ENCODE measurements at places on chromosomes 2 and 18. TPM values are rescaled to one million over a fixed set of nuclear protein-coding genes. Genes with fewer than 3 reads are reported as not detected.

GRCh38 chr18:51361130-51361860, 163.8 kb upstream of the MEX3C start:
- DNase-seq, result no peak

- DNase-seq, result no peak
Observed at GRCh38 chr2:149826471-149827125, 239.0 kb upstream of the MMADHC start.

DNA sequence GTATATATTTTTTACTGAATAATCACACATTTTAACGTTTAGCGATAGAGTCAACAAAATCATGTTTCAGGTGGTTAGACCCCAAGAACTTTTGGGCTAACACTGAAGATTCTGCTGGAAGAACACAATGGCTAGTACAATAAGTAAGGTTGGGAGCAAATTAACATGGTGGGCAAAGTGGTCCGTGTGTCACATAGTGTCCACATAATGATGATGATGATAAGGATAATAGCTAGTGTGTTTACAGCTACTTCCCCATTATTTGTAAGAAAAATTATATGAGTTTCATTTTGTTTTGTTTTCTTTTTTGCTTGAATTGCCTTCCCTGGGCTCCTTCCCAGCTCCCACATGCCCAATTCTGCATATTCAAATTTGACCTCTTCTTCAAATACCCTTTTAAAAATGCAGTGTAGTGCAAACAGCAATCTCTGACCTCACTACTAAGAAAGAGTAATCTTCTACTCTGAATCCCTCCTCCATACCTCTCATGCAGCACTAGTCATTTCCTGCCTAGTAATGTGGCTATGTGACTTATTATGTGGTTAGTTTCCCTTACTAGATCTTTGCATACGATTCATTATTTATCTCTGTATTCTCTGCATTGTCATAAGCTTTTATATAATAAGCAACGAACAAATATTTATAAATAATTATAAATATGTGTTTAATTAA, 16.9 kb upstream of the VPS54 start:
- DNase-seq, result no peak

DNA sequence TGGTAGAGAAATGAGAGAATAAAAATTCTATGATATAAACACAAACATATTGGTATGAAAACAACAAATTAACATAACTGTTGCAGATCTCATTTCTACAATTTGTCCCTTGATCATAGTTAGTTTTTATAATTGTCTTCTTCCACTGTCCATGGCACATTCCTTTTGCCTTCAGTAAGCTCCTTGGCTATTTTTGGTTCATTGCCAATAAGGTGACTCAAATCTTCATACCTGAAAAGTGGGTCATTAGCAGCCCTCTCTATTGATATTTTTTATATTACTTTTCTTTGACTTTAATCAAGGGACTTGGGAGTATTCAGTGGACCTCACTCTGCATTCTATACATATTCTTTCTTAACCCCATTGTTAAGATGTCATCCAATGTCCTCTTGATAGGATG, 552.9 kb downstream of the TDRD15 start:
- DNase-seq, result no peak

GRCh38 chr2:214130114-214130513, 280.7 kb upstream of the VWC2L start:
- DNase-seq, result no peak

DNA sequence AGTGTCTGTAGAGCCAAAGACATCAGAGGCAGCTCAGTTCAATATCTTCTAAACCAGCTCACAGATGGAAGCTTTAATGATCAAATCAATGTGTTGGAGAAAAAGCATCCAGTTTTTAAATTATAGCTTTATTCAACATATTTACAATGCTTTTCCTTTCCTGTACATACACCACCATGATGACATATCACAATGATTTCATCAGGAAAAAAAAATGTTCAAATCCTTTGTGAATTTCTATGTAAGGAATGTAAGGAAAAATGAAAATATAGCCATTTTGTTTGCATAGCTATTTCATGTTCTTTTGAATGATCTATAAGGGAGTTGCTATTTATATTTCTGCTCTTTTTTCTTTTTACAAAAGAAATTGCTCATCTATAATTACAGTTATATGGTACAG, 134.7 kb upstream of the CDH20 start:
- DNase-seq, result no peak

GRCh38 chr18:12374401-12374800, 2.6 kb downstream of the AFG3L2 start:
- DNase-seq, result no peak

DNA sequence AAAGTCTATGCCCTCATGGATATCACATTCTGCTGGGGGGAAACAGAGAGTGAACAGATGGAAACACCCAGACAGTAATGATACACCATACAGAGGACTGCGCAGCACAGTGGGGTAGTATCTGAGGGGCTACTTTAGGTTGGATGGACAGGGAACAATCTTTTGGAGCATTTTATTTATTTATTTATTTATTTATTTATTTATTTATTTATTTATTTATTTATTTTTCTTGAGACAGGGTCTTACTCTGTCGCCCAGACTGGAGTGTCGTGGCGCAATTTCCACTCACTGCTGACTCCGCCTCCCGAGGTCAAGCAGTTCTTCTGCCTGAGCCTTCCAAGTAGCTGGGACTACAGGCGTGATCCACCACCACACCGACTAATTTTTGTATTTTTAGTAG, 89.2 kb downstream of the TGOLN2 start:
- DNase-seq, result no peak

DNA sequence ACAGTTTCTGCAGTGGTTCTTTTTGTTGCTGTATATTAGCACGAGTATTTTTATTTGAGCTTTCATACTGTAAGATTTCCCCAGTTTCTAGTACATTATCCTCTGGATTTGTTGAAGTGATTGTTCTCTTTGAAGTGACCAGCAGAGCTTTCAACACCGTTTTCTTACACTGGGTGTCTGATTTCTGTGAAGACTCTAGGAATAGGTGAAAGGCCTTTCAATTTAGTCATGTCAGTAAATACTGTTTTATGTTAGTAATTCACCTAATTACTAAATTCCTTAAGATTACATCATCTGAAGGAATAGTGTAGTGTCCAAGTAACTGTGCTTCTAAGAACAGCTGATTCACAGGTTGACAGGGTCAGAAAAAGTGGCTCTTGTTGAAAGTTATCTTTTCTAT, 2.3 kb downstream of the PPM1B start:
- DNase-seq, result no peak

GRCh38 chr18:78703291-78703690, 276.3 kb upstream of the SALL3 start:
- DNase-seq, result no peak

- DNase-seq, result no peak
Observed at GRCh38 chr2:185895828-185896693, 157.5 kb downstream of the FSIP2 start.

Gene IL36A
- not detected for total RNA-seq

Gene IL18R1
- 0.25 TPM for total RNA-seq

Gene IKZF2
- 4.2 TPM for total RNA-seq

Gene ZNF519
- total RNA-seq, result 32.1 TPM

Gene PAX8
- total RNA-seq, result 0.66 TPM

Gene SCYGR6
- total RNA-seq, result not detected

Data from WTC11 (cell line).